ENCODE measurements at places on chromosomes 12 and 14.

DNA sequence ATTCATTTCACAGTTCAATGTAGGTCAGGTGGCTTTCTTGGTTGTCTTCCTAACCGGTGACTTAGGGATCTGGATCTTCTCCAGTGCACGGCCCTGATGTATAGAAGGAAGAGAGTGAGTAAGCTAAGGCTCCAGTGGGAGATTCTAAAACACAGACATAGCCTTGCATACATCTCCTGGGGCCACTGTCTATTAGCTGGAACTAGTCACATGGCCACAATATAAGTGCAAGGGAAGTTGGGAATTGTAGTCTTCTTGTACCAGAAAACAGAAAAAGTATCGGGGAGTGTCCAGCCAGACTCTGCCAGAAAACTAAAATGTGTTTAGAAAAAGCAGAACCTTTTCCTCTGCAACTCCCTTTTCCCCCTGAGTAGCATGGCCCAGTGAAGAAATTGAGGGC is 531.6 kb downstream of the VRK1 start:
- no peak for DNase-seq

- no peak for DNase-seq
Observed at GRCh38 chr12:49867570-49868341, 24.9 kb upstream of the BCDIN3D start.

DNA sequence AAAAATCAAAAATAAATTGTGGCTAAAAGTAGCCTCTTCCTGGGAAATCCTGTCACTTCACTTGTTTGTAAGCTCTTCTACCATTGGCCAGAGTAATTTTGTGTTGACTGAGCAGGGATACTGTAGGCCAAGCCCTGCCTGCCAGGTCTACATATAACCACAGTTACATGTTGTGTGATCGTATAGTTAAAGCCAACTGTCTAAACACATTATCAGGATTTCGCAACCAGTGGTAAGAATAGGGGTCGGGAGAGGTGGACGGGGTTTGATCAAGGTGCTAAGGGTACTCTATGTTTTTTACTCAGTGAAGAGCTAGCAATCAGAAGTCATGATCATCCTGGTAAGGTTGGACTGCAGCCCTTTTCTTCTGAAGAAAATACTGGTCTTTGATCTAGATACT is 13.4 kb downstream of the ANKRD13A start:
- no peak for DNase-seq

DNA sequence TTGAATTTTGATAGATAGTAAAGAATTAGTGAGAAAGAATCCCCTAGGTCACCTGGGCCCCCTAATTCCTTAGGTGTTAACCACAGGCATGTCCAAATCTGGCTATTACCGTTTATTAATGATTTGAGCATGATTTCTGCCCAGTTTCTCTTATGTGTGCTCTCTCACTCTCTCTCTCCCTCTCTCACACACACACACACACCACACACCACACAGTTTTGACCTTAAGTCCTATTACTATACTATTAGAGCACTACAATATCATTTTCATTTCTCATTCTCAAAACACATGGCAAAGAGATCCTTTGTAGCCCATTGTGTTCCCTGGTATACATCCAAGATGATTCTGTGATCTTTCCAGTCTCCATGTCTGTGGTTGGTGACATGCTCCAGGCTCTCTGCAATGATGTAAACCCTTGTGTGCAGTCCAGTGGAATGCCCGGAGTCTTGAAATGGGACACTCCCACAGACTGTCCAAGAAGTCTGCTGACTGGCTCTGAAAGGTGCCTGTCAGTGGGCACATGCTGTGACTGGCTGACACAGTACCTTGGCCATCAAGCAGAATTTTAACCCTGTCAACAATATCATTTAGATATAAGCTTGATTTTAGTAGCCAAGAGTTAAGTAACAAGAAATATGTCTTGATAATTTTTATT is 96.2 kb downstream of the FIGNL2 start:
- no peak for DNase-seq

DNA sequence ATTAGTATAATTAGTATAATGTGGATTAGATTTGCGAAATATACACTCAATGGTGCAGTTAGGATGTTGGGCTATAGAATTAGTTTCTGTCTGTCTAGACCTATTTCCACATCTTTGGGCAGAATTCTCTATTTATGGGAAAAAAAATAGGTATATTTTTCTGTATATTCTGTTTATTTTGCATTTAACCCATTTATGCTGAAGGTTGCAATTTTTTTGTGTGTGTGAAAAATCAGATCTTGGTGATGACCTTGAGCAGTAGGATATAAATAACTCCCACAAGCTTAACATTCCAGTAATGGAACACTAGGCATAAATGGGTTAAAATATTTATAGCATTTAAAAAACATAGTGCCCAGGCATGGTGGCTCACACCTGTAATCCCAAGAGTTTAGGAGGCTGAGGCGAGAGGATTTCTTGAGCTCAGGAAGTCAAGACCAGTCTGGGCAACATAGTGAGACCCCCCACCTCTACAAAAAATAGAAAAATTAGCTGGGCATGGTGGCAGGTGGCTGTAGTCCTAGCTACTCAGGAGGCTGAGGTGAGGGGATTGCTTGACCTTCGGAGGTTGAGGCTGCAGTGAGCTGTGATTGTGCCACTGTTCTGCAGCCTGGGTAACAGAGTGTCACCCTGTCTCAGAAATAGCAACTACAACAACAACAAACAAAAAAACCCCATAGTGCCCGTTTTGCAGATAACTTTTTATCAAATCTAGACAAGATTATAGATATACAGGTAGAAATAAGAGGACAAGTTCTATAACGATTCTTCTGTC is 9.3 kb downstream of the BRMS1L start:
- DNase-seq, result no peak

DNA sequence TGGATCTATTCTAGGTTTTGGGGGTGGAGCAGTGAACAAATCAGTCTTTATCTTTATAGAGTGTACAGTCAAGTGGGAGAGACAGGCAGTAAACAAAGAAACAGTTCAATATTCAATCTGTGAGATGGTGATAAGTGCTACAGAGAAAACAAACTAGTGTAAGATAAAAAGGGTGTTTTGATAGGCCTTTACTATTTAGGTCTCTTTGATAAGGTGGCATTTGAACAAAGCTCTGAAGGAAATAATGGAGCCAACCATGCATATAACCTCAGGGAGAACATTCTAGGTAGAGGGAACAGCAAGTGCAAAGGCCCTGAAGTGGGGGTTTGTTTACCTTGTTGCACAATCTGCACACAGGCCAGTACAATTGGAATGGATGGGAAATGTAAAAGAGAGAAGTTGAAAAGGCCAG is 47.3 kb downstream of the PTPN11 start:
- no peak for DNase-seq

GRCh38 chr12:114025935-114026334 is 59.8 kb upstream of the RBM19 start:
- no peak for DNase-seq

- DNase-seq, result no peak
Observed at GRCh38 chr14:100286484-100287191, 19.6 kb downstream of the SLC25A29 start.

DNA sequence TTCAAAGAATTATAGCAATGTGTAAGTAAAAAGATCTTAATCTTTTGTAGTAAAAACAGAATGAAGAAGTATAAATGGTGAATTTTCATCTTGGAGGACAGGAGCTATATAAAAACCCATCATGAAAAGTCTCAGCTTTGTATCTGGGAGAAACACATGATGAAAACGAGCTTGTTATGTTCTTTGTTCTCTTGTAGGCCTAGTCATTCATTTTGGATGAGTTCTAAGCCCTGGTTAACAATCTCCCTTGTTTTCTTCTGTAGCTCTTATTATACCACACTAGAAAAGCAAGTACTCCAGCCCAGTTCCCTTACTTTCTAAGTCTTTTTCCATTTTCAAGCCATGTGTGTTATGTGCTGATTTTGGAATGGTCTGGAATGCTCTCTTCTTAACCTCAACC is 463.5 kb upstream of the RGS6 start:
- DNase-seq, result no peak

GRCh38 chr12:27081668-27082111 is 688 bp downstream of the C12orf71 start:
- DNase-seq, result no peak

Data from MV-4-11 (cell line).